ENCODE measurements at places on chromosomes 5 and 9. TPM values are rescaled to one million over a fixed set of nuclear protein-coding genes. Genes with fewer than 3 reads are reported as not detected.

Gene SLC6A3
- total RNA-seq: not detected

Gene ZNF608
- total RNA-seq: 12.5 TPM

Gene RNF180
- total RNA-seq: 1.2 TPM

Gene CKMT2
- 1.0 TPM for total RNA-seq

Gene CA9
- 0.74 TPM for total RNA-seq

Gene GPX8
- total RNA-seq: 137 TPM

Gene CD274
- total RNA-seq: 2.9 TPM

Gene ZNF658
- 2.2 TPM for total RNA-seq

Gene LVRN
- under 0.01 TPM for total RNA-seq

Gene DMRT2
- not detected for total RNA-seq

Gene COMMD10
- total RNA-seq: 26.6 TPM

Gene EGFLAM
- 1.2 TPM for total RNA-seq

Gene PCDHGA2
- total RNA-seq: 0.50 TPM

Gene KCTD16
- total RNA-seq: 0.17 TPM

Gene CD180
- not detected for total RNA-seq

Gene C1QTNF3
- total RNA-seq: 0.34 TPM

Gene C5orf52
- total RNA-seq: not detected

Gene ACTBL2
- total RNA-seq: 0.15 TPM

Gene FAM13B
- total RNA-seq: 1.9 TPM

Gene APBA1
- total RNA-seq: 1.5 TPM

Gene RGMB
- total RNA-seq: 67.8 TPM

Gene LCN9
- total RNA-seq: not detected

Gene TAF11L12
- total RNA-seq: not detected

Gene ROR2
- 16.5 TPM for total RNA-seq

Gene KCNT1
- total RNA-seq: not detected

Gene CCDC192
- total RNA-seq: not detected

Gene SPEF2
- 1.0 TPM for total RNA-seq

Gene LCP2
- not detected for total RNA-seq

Gene OR1J2
- not detected for total RNA-seq

Gene FAM221B
- not detected for total RNA-seq

Gene GLRA1
- not detected for total RNA-seq

Gene AQP7
- not detected for total RNA-seq

Gene IL7R
- 14.0 TPM for total RNA-seq

Gene SLC45A2
- under 0.01 TPM for total RNA-seq

Gene NOTCH1
- total RNA-seq: 9.7 TPM

Gene ZNF782
- 2.2 TPM for total RNA-seq

Gene SPATA31D4
- total RNA-seq: not detected

Gene CARTPT
- total RNA-seq: not detected

Gene SLC6A19
- not detected for total RNA-seq

Gene CTXN3
- not detected for total RNA-seq

Gene RGS3
- total RNA-seq: 45.5 TPM

Gene ALDH1A1
- 0.17 TPM for total RNA-seq

Gene FCN1
- not detected for total RNA-seq

Data from bronchus fibroblast of lung (primary cell).